Mucosa of gallbladder (tissue), 1 donor: ENCODE measurements at places on chromosomes 4 and X.

DNA sequence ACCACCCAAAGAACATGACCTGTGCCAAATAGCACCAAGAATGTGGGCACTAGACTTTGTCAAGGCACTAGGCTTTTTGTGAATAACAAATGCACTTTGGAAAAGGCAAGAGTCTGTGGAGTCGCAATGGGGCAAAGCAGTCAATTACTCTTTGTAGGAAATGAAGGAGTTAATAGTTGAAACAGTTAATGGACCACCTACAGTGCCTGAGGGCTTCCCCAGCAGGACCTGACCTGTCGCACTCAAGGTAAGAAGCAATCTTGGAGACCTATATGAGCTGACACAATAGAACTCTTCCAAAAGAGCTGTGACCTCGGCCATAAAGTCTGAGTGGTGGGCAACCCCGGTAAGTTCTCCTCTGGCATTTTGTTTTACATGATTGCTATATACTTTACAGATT, 49.2 kb upstream of the CAPN6 start:
- no peak for DNase-seq

DNA sequence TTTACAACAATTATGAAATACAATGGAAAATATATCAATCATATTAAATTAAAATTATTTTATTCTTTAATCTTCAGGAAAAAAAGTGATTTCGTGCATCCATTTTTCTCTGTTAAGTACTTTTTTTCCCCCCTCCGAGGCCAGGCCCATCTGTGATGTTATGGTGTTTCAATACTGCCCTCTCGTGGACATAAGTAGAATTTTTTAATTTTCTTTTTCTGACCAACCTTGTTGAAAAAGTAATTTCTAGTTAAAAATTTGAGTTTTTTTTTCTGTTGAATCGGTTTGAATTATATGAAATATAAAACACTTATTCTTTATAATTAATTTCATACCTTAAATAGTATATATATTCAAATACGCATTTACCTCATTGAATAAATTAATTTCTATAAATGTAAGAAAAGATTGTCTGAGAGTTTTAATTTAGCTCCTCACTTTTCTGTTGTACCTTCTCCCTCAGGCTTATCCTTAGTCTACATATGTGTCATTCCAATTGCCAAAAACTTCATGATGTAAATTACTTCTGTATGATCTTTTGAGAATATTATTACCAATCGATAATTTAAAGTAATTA, 175.8 kb upstream of the TECRL start:
- DNase-seq = no peak

- DNase-seq = peak; percentile 62
Observed at GRCh38 chr4:86972997-86973396, 38.2 kb downstream of the AFF1 start.

DNA sequence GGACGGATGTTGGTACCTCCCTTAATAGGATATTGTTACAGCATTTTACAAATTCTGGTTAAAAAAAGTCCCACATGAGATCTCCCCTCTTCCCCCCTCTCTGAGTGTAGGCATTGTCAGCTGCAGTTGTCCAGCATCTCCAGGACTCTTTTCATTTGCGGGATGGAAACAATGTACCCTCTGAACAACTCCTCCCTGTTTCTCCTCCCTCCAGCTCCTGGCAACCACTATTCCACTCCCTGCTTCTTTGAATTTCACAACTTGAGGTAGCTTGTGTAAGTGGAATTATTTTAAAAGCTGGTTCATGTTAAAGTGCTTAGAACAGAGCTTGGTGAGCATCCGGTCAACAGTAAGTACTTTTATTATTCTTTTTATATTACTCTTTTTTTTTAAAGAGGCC, 69.8 kb downstream of the TBL1X start:
- DNase-seq = no peak

- no peak for DNase-seq
Observed at GRCh38 chr4:185955826-185956543, 113.0 kb upstream of the TLR3 start.

GRCh38 chrX:150357790-150358189, 5.3 kb upstream of the MAMLD1 start:
- DNase-seq = no peak

GRCh38 chr4:120202222-120202621, 135.6 kb upstream of the MAD2L1 start:
- DNase-seq = no peak

DNA sequence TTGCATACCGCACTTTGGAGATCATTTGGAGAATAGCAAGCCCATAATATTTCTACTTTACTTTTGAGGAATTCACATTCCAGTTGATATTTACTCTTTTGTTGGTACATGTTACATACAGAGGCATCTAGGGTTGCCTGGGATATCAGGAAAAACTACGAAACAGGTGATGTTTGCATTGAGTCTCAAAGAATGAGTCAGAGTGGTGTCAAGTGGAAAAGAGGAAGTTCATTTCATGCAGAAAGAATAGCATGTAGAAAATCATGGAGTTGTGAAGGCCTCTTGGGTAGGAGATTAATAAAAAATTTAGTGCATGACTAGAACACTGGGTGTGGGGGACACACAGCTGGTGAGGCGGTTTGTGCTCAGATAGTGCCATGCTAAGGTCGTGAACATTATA, 33.5 kb upstream of the ELOVL6 start:
- DNase-seq = no peak

- no peak for DNase-seq
Observed at GRCh38 chr4:130485371-130485770, 1389.4 kb downstream of the C4orf33 start.

GRCh38 chrX:73562458-73562857, 539 bp upstream of the CHIC1 start:
- DNase-seq = no peak

DNA sequence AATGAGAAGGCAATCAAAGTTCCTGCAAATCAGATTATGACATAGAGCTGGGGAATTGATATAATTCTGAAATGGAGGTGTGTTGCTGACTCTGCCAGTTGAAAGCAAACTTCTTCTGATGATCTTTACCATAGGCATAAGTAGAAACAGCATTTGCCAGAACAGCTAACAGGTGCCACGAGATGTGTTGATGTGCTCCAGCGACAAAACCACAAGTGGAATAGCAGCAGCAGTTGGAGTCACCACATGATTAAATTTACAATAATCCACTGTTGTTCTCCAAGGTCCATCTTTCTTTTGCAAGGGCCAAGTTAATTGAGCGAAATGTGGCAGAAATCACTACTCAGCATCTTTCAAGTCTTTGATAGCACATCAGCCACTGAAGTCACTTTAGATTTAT, 3.7 kb upstream of the OSTC start:
- no peak for DNase-seq

- DNase-seq = no peak
Observed at GRCh38 chrX:115192244-115192700, 3.1 kb downstream of the RBMXL3 start.

GRCh38 chr4:7620086-7620813, 185.5 kb upstream of the PSAPL1 start:
- no peak for DNase-seq

- no peak for DNase-seq
Observed at GRCh38 chr4:36286481-36286871, 5.1 kb downstream of the DTHD1 start.
